T-helper 22 cell (primary cell): ENCODE measurements at places on chromosomes 3 and 15.

- DNase-seq, result no peak
These were observed 4.4 kb downstream of the KCTD6 start for GRCh38 chr3:58496206-58496857.

GRCh38 chr3:55069950-55070349 lies 142.1 kb upstream of the LRTM1 start:
- DNase-seq, result no peak

DNA sequence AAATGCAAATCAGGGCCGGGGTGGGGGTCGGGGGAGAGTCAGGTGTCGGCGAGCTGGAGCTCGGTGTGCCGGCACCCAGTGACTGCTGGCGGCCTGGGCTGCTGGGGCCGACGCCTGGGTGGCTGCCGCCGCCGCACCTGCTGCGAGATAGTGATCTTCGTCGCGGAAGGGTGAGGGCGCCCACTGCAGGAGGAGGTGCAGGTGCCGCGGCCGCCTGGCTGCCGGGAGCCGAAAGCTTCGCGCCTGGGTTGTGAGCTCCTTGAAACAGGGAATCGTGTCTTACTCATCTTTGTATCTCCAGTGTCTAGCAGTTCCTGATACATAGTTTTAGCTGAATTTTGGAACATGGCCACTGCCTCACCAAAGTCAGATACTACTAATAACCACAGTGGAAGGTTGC lies 64.0 kb upstream of the CPOX start:
- no peak for DNase-seq

GRCh38 chr3:20787005-20787404 lies 601.0 kb upstream of the SGO1 start:
- DNase-seq, result no peak

DNA sequence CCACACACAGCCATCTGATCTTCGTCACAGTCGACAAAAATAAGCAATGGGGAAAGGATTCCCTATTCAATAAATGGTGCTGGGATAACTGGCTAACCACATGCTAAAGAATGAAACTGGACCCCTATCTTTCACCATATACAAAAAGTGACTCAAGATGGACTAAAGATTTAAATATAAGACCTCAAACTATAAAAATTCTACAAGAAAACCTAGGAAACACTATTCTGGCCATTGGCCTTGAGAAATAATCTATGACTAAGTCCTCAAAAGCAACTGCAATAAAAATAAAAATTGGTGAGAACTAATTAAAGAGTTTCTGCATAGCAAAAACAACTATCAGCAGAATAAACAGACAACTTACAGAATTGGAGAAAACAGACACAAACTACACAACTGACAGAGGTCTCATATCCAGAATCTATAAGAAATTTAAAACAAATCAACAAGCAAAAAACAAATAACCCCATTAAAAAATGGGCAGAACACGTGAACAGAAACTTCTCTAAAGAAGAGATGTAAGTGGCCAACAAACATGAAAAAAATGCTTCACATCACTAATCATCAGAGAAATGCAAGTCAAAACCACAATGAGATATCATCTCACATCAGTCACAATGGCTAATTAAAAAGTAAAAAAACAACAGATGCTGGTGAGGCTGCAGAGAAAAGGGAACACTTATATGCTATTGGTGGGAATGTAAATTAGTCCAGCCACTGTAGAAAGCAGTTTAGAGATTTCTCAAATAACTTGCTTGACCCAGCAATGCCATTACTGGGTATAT lies 104.0 kb downstream of the NR1I2 start:
- DNase-seq, result no peak

GRCh38 chr3:69784954-69785514 lies 45.8 kb downstream of the MITF start:
- no peak for DNase-seq

DNA sequence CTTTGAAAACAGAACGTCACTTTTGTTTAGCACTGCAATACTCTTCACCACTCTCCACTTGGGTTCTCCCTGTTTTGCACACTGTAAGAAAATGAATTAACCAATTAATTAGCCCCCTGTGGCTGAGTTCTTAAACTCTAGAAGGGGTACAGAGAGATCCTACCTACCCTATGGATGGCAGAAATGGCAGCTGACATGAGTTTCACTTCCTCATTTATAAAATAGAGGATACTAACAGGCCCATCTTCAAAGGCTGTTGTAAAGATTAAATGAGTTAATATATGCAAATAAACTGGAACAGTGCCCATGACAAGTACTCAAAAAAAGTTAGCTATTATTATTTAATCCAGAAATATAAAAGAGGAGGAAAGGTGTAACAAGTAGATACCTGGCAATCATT lies 36.9 kb downstream of the SUCLG2 start:
- DNase-seq, result no peak

GRCh38 chr3:110731148-110731547 lies 340.5 kb upstream of the NECTIN3 start:
- DNase-seq, result no peak

DNA sequence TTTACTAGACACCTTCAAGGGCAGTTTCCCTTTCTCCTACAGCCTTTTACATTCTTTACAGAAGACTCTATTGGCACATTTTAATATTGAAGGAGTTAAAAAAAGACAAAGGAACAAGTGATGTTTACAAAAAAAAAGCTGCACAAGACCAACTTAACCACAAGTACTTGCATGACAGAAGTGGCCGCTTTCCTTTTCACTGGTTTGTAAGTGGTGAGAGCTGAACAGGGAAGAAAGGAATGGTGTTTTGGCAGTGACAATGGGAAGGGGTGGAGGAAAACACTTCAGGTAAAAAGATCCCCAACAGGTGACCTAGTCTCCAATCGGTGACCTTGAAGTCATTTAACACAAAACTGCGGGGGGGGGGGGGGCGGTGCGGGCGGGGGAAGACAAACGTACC lies 1.1 kb downstream of the WDR72 start:
- no peak for DNase-seq

GRCh38 chr15:93829115-93829870 lies 402.1 kb upstream of the MCTP2 start:
- no peak for DNase-seq

- DNase-seq, result no peak
These were observed 38.7 kb downstream of the ROBO1 start for GRCh38 chr3:79729096-79729495.

DNA sequence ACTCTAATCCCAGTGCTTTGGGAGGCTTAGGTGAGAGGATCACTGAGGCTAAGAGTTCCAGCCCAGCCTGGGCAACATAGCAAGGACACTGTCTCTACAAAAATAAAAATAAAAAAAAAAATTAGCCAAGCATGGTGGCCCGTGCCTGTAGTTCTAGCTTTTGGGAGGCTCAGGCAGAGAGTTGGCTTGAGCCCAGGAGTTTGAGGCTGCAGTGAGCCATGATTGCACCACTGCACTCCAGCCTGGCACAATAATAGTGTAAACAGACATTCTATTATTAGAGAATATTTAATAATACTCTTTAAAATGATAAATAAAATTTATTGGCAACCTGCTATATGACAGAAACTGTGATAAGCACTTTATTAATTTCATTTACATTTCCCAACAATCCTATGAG lies 908.9 kb downstream of the TUSC7 start:
- DNase-seq, result no peak
